Omental fat pad (tissue), 4 donors: ENCODE measurements at places on chromosomes 3 and 15.
A peak's percentile ranks its signal among the peaks of the same experiment; 100 is the strongest.

DNA sequence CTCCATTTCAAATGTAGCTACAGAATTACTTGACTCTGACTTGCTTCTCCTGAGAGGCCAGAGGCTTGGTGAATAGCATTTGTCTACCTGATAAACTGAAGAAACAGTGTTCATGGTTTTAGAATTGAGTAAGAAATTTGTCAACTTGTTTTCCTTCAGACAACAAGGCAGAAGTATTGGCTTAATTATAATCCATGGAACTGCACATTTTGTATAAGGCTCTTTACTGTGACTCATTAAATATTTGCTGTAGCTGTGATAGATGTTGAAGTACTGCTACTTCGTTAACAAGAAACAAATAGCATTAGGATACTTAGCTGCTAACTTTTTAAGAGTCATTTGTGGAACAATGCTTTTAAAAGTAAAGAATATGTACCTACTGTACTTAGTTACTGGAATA, 4.6 kb downstream of the UNC13C start:
- DNase-seq: no peak

- DNase-seq: no peak
Measured at GRCh38 chr3:117510396-117510795, 800.8 kb downstream of the TUSC7 start.

DNA sequence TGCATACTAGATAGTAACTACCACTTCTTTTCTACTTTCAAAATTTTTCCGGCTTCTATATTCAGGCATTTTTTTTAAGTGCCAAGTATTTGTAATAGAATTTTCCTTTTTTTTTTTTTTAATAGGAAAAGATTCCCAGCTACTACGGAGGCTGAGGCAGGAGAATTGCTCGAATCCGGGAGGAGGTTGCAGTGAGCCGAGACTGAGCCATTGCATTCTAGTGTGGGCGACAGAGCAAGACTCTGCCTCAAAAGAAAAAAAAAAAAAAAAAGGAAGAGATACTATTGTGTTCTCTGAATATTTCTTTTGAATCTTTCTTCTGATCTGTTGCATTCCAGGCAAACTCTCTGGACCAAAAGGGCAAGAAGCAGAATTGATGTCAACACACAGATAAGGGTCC, 557.3 kb downstream of the FGF12 start:
- no peak for DNase-seq

DNA sequence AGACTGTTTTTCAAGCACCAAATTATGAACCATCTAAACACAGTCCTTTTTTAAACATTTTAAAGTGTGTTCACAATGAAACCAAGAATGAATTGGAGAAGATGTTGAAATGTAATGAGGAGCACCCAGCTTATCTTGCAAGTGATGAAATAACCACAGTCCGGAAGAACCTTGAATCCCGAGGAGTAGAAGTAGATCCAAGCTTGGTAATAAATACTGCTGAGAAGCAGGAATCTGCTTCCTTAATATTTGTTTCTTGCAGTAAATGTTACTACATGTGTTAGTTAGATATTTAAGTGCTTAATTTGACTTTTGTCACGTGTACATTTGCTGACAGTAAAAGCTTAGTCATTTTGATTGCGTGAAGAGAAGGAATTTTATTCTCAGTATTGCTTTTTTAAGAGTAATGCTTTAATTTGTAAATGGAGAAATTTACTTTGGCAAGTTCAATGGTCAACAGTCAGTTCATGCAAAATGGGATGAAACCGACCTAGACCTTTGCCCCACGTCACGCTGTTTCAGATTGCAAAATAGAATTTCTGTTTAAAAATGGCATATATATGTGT, 69.8 kb downstream of the OPA1 start:
- DNase-seq: no peak

DNA sequence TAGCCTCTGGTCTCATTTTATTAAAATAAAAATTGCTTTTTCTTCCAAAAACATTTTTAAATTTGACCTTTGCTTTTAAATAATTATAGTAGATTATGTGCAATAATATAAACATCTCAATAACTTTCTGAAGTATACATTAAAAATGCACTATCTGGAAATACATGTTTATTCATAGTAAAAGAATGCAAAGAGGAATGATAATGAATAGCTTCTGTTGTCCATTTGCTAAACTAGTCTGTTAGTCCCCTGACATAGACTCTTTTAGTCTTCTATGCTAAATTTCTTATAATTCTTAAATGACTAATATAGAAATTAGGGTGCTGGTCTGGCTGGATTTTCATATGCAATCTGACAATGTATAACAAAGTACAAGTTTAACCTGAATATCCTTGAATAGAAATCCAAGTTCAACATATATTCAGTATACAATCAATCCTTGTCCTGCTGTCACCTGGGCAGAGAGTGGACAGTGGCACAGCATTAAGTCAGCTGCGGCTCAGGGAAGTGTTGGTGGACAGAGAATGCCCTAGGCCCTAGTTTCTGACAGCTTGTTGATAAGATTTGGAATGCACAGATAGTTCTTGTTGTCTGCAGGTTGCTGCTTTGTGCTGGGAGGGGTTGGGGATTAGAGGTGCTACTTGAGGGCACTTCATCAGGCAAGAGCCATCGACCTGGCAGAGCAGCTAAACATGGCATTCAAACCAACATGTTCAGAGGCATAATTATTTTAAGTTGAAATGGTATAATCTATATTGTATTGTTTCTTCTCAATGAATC, 161.7 kb downstream of the MBNL1 start:
- DNase-seq: no peak

GRCh38 chr3:143240886-143241285, 121.3 kb downstream of the CHST2 start:
- no peak for DNase-seq

DNA sequence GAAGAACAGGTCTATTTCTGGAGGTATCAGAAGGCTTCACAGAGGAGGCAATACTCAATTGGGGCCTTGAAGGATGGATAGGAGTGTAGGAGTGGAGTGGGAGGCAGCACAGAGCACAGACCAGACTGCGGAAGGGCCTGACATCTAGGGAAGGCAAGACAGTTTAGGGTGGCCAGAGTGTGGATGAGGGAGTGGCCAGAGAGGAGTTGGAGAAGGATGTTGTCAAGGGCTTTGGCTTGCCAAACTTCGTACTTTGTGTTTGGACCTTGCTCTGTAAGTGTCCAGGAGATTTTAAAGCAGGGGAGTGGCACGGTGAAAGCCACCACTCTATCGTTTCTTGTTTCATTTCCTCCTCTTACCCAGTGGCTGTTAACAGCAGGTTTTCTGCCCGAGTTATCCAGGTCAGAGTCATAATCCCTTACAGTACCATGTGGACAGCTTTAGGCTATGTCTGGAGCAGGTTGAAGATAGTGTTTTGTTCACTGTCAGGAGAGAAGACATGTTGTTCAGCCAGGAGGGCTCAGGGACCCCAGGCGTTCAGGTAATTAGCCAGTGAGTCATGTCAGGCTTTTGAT, 12.3 kb downstream of the SMAD3 start:
- DNase-seq: no peak

DNA sequence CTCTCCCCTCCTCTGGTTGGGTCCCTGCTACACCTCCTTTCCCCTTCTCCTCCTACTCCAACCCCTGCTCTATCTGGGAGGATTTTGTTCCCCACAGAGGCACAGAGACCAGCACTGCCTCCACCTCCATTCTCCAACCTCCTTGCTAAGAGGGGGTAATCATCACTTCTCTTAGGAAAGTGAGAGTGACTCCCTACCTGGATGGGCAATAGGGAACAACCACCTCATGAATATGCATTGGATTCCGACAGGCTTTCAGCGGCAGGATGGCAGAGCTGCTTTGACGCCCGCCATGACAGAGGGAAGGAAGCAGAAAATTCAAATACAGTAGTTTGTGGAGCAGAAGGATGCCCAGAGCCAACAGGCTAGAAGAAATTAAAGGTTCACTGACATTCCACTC, 614.8 kb upstream of the MDFIC2 start:
- no peak for DNase-seq

DNA sequence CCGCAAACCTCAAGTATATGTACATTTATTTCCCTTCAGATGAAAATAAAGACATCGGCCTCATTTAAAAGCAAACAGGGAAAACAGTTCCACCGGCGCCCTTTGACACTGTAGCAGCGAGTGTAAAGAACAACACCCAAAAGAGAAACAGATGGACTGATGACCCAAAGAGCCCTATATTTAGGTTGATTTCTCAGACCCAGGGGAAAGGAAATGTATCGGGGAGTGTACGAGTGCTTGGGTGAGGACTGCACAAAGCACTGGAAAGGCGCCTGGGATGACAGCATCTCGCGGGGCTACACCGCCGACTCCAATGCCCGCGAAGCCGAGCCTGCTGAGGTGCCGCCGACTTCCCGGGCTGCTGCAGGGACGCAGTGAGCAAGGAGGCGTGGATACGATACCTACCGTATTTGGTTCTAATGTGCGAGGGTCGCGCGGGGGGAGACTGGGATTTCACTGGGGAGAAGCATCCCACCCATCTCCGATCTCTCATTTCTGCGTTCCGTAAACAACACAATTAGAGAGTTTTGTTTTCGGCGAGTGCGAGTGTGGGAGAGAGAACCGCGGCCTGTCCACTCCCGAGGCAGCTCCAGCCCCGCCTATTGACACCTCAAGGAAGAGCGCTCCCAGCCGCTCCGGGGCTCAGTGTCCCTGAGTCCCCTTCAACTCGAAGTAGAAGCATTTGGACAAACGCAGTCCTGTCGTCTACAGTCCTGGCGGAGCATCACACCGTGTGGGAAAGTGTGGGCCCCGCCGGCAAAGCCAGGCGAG, 2.0 kb downstream of the MECOM start:
- DNase-seq: no peak

- no peak for DNase-seq
Measured at GRCh38 chr15:59531066-59531675, 80.4 kb upstream of the GCNT3 start.

GRCh38 chr3:72143966-72144717, 359.2 kb upstream of the PROK2 start:
- no peak for DNase-seq

GRCh38 chr3:39404943-39405686, 1.4 kb upstream of the RPSA start:
- no peak for DNase-seq

GRCh38 chr3:67325231-67325630, 327.1 kb downstream of the KBTBD8 start:
- no peak for DNase-seq

DNA sequence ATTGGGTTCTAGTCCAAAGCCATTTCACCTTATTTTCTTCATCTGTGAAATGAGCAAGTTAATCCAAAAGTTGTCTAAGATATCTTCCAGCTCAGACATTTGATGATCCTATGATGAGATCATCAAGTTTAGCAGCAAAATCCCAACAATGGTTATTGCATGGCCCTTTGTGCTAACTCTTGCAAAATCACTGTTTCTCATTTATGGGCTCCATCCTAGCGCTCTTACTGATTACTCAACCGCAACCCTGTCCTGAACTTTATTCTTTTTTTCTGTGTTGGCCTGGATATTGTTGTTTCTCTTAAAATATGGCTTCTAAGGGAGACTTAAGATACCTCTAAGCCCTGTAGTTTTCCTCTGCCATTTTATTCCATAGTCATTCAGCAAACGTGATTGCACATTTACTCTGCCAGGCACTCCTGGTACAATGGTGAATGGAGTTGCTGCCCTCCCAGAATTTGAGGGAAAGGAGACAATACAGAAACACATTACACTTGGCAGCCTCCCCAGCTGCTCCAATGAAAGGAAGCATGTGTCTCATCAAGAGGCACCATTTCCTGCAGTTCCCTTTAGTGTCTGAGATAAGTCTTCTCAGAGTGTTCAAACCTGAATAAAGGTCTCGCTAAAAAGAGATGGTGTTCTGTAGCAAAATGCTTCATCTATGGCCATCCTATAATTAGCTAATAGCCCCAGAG, 4.4 kb downstream of the GXYLT2 start:
- no peak for DNase-seq

GRCh38 chr15:99387421-99388168, 136.3 kb downstream of the LRRC28 start:
- DNase-seq: no peak

- DNase-seq: no peak
Measured at GRCh38 chr15:42154956-42155355, 1.5 kb downstream of the PLA2G4F start.

GRCh38 chr3:86867982-86868381, 123.0 kb downstream of the VGLL3 start:
- DNase-seq: no peak

- peak; percentile 45 for DNase-seq
Measured at GRCh38 chr3:129485721-129486663, 42.4 kb upstream of the RHO start.

DNA sequence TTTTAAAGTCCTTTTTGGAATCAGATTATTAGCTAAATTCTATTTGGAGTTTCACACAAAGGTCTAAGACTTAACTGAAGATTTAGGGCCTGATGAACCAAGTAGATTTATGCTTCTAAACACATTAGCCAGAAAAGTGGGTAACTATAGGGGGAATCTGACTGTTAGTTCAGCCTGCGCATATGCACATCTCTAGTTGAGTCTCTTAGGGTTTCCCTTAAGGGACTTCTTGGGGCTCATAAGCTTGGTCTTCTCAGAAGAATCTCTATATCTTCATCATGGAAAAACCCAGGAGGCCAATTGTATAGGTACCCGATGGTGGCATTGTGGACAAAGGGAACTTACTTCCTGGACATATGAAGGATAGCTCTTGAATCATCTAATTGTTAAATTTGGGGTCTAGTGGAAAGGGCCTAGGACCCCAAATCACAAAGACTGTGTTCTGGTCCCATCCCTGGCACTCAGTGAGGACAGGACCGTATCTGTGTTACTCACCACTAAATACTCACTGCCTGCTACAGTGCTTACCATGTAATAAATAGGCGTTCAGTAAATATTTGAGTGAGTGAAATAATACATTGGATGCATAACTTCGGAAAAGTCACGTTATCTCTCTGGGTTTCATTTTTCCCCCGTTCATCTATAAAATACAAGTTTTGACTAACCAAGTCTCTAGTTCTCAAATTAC, 17.0 kb downstream of the SELENOT start:
- no peak for DNase-seq
